NCI-H1930 (cell line): ENCODE measurements at places on chromosomes 5 and 9.

GRCh38 chr5:77443670-77444069, 48.4 kb downstream of the WDR41 start:
- no peak for DNase-seq

- DNase-seq = no peak
These were observed 13.6 kb upstream of the GPX3 start for GRCh38 chr5:151006704-151007334.

DNA sequence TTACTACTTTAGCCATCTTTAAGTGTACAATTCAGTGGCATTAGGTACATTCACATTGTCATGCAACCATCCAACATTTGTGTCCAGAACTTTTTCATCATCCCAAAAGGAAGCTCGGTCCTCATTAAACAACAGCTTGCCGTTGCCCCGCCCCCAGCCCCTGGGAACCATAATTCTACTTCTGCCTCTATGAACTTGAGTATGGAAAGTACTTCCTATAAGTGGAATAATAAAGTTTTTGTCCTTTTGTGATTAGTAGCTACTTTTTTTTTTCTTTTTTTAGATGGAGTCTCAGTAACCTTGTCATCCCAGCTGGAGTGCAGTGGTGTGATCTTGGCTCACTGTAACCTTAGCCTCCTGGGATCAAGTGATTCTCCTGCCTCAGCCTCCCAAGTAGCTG, 5.0 kb downstream of the GBGT1 start:
- DNase-seq = no peak

DNA sequence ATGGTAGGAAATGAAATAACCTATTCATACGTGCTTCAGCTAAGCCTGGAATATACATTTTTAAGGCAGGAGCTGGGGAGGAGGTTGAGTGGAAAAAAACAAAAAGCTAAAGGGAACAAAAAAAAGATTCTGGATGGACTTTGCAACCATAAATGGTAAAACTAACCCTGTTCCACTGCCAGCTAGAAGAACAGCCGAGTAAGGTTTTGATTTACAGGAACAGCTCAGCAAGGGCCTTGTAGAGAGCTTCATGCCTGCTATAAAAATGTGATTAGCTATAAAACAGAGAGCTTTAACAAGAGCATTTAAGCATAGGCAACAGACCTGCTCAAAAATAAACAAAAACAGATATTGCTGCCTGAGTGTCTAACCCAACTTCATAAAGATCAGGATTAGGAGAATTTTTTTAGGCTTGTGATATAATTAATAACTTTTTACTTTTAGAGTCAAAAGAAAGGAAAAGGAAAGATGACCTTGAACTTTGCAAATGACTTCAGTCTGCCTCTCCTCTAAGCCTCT, 194.8 kb downstream of the FBXL7 start:
- DNase-seq = no peak

- no peak for DNase-seq
These were observed 437.9 kb upstream of the PAPPA start for GRCh38 chr9:115715666-115716065.

GRCh38 chr5:140113699-140114263, at the start of gene PURA:
PURA (plus strand) TSS chr5:140114109; CDS start chr5:140114182, 73 bp downstream.
- DNase-seq = peak; percentile 79

- DNase-seq = no peak
These were observed 416.5 kb upstream of the CCNH start for GRCh38 chr5:87829217-87829551.

- no peak for DNase-seq
These were observed 97.9 kb downstream of the EFNA5 start for GRCh38 chr5:107572715-107573368.

DNA sequence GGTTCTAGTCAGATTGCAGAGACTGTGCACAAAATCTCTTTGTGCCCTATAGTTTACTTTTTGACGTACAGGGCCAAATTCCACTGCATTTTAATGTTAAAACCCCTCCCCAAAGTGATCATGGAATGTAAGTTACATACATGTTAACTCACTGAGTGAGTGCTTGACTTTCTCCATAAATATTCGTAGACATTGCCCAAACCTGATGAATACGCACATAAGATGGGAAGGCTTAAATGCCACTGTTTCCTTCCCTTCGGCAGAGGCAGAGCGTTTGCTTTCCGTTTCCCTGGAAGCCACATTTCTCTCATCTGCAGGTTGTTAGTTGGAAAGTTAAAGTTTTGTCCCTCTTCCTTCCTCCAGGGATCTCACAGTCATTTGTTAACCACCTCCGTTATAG, 286.2 kb downstream of the MCTP1 start:
- no peak for DNase-seq

- DNase-seq = no peak
These were observed 34.0 kb upstream of the FGF1 start for GRCh38 chr5:142719836-142720370.

- no peak for DNase-seq
These were observed 343.2 kb downstream of the TMEM232 start for GRCh38 chr5:110383231-110383630.

DNA sequence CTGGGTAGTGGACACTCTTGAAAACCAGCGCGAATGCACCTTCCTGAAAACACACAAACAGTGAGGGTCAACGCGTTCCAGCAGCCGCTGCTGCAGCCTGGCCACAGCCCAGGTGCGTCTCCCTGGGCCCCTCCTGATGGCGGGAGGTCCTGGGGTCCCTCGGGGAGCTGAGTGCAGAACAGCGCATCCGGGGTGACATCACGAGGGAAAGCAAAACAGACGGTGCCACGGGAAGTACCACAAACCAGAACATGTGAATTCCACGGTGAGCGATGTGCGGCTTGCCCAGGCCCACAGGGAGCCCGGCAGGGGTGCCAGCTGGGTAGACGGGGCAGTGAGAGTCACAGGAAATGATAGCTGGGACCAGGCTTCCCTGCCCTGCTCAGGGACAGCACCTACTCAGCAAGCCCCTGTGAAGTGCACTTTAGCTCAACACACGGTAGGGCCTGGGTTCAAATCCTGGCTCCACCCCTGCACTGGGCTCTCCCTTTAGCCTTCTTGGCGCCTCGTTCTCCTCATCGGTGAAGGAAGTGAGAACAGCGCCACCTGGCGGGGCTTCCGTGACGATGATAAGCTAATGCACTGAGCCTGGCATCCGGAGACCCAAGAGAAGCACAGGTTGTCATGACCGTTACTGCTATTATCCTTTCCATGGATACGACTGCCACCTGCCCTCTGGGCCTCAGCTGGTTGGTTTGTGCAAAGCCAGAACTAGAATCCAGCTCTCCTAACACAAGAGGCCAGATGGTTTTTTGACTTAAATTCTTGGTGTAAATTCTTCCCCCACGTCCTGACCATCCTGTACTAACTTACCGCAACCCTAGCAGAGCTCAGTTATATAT, 24.6 kb downstream of the GFPT2 start:
- DNase-seq = peak; percentile 29

- DNase-seq = no peak
These were observed 18.0 kb downstream of the NR5A1 start for GRCh38 chr9:124489222-124489621.

GRCh38 chr5:146906803-146907202, 28.2 kb upstream of the PPP2R2B start:
- no peak for DNase-seq

DNA sequence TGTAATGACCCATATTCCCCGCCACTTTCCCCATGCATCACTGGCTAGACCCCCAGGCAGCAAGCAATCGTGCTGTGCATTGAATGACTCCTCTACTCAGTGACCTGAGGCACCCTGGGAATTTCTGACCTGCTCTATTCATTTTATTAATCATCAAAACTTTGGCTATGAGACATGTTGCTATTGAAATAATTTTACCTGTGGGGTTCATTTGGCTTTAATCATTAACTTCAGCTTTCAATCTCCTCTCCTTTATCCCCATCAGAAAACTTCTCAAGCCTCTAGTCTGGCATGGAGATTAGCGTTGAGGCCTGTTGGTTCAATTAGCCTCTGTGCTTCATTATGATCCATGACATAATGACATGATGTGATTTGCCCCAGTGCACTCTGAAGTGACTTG, 429.0 kb downstream of the ZNF608 start:
- DNase-seq = no peak

- no peak for DNase-seq
These were observed 258.0 kb downstream of the YTHDC2 start for GRCh38 chr5:113771483-113771882.

DNA sequence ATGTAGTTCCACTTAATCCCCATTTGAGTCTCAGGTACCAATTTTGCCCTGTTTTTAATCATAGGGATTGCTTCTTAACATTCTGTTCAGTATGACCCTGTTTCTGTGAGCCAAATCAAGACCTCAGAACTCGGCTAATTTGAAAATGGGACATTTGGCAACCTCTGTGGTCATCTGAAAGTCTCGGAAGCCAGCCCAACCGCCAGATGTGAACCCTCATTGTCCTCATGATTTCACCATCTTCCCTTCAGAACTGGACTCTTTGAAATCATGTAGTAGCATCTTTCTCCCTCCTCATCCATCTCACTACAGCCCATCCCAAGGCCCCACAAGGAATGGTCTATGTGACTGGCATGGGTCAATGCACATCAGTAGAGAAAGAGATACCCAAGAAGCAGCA, 88.9 kb downstream of the S1PR3 start:
- DNase-seq = no peak

DNA sequence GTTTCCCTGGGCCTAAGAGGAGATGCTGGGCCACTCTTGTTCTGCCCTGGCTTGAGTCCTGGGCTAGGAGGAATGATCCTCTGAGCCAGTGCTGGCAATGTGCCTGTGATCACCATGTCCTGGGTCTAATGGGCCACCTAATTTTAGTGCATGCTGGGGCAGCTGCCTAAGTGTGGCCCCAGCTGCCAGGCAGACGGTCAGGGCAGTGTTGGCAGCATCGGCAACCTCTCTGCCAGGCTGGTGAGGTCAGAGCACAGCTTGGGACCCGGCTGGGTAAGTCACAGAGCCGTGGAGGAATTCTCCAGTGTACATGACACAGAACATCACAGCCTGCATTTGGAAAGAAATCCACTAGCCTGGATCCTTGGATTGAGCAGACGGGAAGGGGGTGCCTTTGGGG, 21.4 kb upstream of the PITX1 start:
- no peak for DNase-seq

DNA sequence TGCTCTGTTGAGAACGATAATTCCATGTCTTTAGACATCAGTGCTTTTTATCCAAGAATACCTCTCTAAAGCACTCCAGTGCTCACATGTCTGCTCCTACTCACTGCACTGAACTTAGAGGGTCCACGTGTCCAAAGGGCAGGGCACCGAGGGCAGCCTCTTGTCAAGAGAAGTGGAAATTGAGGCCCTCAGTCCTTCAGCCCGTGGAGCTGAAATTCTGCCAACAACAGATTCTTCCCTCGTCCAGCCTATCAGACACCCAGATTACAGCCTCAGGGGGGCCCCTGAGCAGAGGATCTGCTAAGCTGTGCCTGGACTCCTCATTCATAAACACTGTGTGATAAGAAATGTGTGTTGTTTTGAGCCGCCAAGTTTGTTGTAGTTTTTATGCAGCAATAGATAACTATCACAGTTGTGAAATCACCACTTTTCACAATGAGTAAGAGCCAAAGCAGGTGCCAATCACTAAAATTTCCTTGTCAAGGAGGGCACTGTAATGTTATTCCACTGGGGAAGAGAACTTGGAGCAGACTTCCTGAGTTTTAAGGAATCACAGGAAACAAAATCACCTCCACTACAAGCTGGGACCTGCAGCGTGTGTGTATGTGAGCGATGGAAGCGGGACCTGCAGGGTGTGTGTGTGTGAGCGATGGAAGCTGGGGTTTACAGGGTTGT, 58.8 kb upstream of the IGFBPL1 start:
- DNase-seq = no peak

- no peak for DNase-seq
These were observed 2.7 kb downstream of the PTGDS start for GRCh38 chr9:136979769-136980587.

DNA sequence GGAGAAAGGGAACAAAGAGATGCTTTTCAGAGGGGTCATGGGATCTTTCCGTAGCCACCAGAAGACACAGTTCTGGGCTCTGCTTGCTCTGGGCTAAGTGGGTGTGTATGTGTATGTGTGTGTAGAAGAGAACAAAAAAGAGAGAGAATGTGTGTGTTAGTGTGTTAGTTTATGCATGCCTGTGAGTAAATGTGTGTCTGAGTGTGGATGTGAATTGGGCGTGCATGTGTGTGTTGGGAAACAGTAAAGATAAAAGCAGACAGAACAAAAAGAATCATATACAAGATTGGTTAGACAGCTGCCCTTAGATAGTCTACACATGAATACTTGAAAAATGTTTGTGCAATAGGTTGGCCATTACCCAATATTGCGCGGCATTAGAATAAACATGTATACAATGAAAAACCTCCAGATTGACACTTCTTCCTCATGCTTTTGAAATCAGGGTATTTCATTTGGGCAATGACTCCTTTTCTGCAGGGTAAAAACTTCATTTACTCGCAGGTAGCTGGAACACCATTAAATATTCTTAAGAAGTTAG, 36.5 kb upstream of the HSPA9 start:
- DNase-seq = no peak

- no peak for DNase-seq
These were observed 1.1 kb downstream of the BRINP1 start for GRCh38 chr9:119368179-119368578.

GRCh38 chr5:142506046-142506445, 179.8 kb downstream of the FGF1 start:
- no peak for DNase-seq

DNA sequence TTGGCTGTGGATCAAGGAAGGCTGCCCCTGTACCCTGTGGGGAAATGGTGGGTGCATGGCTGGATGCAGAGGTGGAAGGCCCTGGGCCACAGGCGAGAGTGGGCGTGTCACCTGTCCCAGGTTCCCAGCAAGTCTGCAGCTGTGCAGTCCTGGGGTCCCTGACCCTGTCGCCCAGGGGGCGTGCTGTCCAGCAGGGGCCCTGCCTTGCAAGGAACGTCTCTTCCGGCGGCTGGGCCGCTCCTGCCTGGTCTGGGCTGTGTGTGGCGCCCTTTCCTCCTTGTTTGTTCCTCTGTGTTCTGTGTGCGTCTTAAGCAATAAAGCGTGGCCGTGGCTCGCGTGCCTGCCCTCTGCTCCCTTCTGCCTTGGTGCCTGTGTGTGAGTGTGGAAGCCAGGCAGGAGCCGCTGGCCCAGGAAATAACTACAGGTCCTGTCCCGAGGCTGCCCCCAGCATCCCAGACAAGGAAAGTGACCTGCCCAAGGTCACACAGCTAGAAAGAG, 8.4 kb downstream of the SLC2A6 start:
- DNase-seq = no peak

DNA sequence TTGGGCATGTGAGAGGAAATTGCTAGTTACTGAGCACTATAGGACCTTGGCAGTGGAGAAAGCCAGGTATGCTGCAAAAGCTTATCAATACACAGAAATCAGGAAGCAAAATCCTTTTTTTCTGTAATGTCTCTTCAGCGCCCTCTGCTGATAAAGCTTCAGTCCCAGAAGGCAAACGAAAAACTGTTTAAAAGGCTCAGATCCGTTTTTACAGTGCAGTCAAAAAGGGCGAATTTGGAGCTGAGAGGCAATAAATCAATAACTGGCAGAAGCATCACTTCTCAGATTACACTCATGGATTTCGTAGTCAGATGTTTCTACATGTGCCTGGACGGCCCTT, 1.1 kb upstream of the MAN2A1 start:
- peak; percentile 9 for DNase-seq

DNA sequence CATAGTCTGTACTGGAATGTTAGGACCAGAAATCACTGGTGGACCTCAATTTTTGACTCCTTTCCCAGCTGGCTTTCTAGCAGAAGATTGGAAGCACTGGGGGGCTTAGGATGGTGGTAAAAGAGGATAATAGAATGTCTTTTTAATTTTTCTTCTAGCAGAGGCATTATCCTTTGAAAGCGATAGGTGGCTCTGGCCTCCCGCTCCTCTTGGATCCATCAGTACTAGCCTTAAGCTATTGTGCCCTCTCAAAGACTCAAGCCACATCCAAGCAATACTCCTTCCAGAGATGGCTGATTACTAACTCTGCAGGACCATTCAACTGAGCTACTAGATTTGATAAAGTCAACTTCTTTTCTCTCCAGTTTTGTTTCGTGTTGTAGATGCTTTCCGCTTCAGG, 610.6 kb downstream of the CDH12 start:
- peak; percentile 14 for DNase-seq
